ENCODE measurements at places on chromosomes 7 and 10. TPM values are rescaled to one million over a fixed set of nuclear protein-coding genes. Genes with fewer than 3 reads are reported as not detected.

Gene TFEC
- total RNA-seq = 1.7 TPM

Gene FZD8
- total RNA-seq = 6.6 TPM

Gene NODAL
- total RNA-seq = 0.16 TPM

DNA sequence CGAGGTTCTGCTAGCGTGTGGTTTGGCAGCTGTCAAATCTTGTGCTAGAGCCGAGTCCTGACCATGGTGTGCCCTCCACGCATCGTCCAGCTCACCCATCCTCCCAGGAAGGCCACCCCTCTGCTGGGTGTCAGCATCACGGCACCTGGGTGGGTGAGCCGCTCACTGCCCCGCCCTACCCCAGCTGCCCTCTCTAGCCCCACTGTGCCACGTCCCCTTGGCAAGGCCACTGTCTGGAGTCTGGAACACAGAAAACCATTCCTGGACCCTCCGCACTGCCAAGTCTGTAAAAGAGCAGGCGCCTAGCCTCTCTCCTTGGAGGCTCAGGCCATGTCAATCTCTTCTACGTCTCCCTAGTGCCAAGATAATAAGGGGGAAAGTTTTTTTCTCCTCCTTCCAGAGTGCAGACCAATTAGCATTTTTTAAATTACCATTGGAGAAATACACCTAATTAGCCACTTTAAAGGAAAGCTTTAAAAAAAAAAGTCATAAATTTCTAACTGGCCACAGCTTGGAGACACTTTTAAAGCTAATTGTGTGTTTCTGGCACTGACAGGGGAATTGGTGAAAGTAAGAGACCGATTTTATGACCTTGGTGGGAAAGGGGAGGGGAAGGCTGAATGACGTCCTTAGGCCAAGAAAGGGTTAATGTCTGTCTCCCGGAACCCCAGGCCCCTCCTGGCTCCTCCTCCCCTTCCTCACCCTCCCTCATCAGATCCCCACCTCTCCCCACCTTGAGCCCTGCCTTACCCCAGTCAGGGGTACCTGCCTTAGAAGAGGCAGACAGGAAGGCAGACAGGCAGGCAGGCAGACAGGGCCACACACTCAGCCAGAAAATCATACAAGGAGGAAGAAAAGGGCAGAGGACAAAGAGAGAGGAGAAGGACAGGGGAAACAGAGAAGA lies 151.2 kb downstream of the PLXNA4 start:
- H3K36me3 ChIP-seq = no peaks in the 10 kb centered on the region
- no peaks in the 10 kb centered on the region for H3K27me3 ChIP-seq
- no peak for DNase-seq
- H3K4me1 ChIP-seq = peaks cover 65% of the 10 kb centered on the region
- H3K4me3 ChIP-seq = no peak overlapping the region

DNA sequence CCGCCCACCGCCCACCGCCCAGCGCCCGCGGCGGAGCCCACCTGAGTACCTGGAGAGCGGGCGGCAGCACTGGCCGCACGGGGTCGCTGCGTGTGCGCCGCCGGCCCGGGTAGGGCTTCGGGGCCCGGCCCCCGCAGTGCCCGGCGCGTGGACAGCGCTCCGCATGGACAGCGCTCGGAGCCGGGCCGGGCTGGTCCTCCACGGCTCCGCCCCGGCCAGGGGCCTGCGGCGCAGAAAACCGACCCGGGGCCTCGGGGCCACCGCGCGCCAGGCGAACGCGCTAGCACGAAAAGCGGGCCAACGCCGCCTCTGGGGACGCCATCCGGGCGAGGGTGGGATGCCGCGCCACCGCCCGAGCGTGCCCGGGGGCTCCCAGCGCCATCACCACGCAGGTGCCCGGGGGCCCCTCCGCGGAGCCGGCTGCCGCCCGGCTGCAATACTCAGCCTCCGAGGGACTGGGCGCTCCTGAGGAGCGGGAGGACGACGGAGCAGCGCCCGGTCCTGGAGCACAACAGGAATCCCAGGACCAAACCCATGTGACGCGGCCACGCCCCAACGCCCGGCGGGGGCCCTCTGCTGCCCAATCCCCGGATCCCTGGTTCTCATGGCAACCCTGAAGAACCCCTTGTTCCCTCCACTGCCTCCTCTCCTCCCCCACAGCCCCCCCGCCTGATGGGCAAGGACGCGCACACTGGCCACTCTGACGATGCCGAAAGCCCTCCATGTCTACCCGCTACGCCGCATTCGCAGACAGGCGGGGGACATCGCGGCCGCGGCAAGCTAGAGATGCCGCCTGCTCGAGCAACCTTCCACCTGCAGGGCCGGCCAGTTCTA lies at the start of gene GRB10:
TSS of gene GRB10 (minus strand) at position 522 of the 834 bp plus-strand sequence. CDS start 50,574 bp downstream, outside the sequence.
- peak; percentile 52 for DNase-seq
- peaks cover 75% of the 10 kb centered on the region for H3K4me1 ChIP-seq
- H3K4me3 ChIP-seq = peak within 1 kb of the TSS; percentile 73
- no peaks in the 10 kb centered on the region for H3K27me3 ChIP-seq

- no peaks in the 10 kb centered on the region for H3K27me3 ChIP-seq
- H3K4me1 ChIP-seq = peaks cover 70% of the 10 kb centered on the region
- peak; percentile 84 for DNase-seq
Measured at GRCh38 chr10:103661198-103661950, 167.9 kb downstream of the NEURL1 start.

GRCh38 chr10:103080891-103081581 lies 112.0 kb downstream of the NT5C2 start:
- H3K27me3 ChIP-seq = no peaks in the 10 kb centered on the region
- H3K27ac ChIP-seq = no peak overlapping the region
- DNase-seq = no peak
- H3K4me3 ChIP-seq = no peak overlapping the region

DNA sequence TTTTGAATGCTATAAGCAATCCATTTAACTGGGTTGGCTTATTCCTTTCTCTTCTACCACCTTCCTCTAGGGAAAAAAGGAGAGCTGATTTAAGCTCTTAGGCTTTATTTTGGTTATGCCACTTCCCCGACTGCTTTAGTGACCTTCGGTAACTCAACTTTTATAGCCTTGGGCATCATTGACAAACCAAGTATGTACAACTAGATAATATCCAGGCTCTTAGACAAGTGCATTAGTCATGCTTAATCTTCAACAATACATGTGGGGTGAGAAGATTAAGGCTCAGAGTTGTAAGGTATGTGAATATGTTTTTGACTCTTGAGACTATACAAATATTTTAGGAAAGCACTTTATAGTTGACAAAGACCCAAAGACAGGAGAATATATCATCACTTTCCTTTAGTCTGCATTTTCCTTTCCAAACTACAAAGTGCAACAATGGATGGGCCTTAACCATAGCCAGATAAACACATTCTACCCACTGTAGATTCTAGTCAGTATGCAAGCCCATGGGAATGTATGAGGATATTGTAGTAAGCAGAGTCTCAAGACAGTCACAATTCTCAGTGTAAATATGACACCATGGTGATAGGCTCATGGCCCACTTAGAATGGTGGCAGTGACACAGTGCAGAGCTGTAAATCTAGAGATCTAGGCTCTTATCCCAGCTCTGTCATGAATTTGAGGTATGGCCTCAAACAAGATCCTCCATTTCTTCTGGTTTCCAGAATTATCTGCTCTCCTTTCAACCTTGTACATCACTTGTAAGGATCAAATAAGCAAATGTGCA lies 1117.3 kb downstream of the SORCS3 start:
- H3K4me3 ChIP-seq = no peak overlapping the region
- peaks cover 23% of the 10 kb centered on the region for H3K4me1 ChIP-seq
- H3K27me3 ChIP-seq = no peaks in the 10 kb centered on the region
- DNase-seq = no peak
- peak overlapping the region; percentile 9 for H3K27ac ChIP-seq

DNA sequence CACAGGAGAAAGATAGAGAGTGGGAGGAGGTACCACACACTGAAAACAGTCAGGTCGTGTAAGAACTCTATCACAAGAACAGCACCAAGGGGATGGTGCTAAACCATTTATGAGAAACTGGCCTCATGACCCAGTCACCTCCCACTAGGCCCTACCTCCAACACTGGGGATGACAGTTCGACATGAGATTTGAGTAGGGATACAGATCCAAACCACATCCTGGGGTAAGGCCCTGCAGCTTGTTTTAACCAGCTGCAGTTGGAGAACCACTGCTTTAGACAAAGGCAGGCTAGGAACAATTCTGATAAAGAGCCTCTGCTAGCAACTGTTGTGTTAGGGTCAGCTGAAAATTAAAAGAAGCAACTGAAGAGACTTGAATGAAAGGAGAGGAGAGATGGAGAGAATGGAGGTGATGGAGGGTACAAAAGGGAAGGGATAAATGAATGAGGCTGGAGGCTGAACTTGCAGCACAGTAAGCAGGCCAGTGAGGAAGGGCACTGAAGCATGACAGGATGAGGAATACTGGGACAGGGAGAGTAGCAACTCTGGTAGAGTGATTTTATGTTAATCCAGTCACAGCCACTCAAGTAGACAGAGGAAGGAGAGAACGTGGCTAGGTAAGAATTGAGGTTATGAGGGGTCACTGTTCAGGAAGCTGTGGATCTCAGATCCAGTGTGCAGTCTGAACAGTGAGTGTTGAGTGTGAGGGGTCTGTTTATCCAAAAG lies 23.6 kb downstream of the MEST start:
- no peaks in the 10 kb centered on the region for H3K27me3 ChIP-seq
- peaks cover 9% of the 10 kb centered on the region for H3K36me3 ChIP-seq
- DNase-seq = no peak
- peaks cover 4% of the 10 kb centered on the region for H3K4me1 ChIP-seq
- H3K27ac ChIP-seq = no peak overlapping the region

Measured in left ventricle myocardium inferior (tissue), 1 donor.